AML-193 (cell line): ENCODE measurements at places on chromosomes 2 and 18.

DNA sequence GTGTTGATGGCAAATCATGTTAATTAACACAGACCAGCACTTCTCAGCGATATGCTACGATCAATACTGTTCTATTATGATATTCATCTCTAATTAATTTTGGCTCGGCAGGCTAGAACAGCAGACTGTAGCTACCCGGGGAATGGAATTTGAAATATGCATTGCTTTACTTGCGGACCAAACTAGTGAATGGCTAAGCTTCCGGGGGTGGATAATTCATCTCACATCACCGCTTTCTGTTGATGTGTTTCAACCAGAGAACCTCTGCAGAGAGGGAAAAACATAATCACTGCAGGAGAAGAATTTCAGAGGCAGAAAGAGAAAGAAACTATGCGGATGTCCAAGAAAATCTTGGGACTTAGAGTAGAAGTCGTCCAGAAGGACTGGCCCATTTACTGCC, 490.9 kb downstream of the STK39 start:
- DNase-seq = no peak

GRCh38 chr2:226725126-226725860, 74.3 kb downstream of the IRS1 start:
- DNase-seq = no peak

GRCh38 chr18:50970006-50970405, 2.2 kb downstream of the ELAC1 start:
- no peak for DNase-seq

DNA sequence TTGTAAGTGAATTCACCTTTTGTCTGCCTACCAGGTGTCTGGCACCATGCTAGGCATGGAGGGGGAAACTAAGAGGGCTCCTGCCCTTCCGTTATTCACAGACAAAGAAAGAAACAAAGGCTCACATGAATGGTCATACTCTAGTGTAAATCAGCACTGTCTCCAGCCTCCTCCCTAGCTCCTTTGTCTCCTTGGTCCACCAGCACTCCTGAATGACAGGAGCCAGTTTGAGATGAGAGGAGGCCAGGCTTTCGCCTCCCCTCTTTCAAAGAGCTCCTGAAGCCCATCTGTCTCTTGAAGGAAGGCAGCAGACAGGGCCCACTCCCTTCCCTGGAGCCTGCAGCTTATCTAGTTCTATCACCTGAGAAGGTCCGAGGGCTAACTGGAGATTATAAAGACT, 18.7 kb downstream of the SATB2 start:
- no peak for DNase-seq

DNA sequence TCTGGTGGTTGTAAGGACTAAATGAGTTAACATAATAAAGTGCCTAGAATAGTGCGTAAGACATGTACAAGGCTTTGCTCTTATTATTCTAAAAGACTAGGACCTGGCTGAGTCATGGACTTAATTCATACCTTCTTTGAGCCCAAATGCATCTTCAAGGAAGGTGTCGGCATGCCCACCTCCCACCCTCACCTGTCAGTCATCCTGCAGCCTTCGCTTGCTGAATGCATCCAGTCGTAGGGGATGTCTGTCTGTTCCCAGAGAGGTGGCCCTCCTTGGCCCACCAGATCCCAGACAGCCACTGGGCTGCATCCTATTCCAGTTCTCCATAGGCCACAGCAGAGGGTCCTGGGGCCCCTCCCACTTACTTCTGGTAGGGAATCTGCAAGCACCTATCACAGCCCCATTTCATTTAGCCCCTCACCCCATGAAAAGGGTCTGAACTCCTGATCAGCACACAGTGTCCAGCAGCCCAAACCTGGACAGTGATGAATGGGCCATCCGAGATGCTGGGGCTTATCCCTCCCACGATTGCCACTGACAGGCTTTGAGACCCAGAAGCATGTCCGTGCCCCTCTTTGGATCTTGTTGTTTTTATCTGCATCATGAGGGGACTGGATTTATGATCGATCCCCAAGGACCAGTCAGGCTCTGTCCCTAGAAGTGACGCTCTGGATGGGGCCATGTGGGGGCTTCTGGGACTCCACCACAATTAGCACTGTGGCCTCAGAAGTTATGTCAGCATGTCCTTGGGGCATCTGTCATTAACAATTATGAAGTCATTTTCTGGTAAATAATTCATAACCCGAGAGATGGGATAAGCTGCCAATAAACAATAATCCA, 101.1 kb downstream of the KLHL29 start:
- no peak for DNase-seq
